ENCODE measurements at places on chromosomes 1 and 21.
A peak's percentile ranks its signal among the peaks of the same experiment; 100 is the strongest.

- no peak for ATAC-seq
Measured at GRCh38 chr21:45010096-45010495, 64.3 kb upstream of the ADARB1 start.

DNA sequence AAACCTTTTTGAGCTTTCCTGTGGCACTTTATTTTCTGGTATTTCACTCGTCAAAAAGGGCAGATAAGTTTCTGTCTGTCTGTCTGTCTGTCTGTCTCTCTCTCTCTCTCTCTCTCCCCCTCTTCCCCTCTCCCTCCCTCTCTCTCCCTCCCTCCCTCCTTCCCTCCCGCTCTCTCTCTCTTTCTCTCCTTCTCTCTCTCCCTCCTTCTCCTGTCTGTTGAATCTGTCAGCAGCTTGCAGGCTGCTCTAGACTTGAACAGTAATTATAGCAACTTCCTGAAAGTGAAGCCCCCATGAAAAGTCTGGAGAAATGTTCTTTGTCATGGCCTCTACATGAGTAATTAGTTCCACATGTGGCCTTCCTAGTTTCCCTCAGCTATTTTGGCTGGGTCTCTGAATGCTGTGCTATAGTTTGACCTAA lies 275.2 kb upstream of the C1orf105 start:
- no peak for ATAC-seq

- ATAC-seq, result no peak
Measured at GRCh38 chr1:110513511-110513910, 5.5 kb downstream of the KCNA10 start.

DNA sequence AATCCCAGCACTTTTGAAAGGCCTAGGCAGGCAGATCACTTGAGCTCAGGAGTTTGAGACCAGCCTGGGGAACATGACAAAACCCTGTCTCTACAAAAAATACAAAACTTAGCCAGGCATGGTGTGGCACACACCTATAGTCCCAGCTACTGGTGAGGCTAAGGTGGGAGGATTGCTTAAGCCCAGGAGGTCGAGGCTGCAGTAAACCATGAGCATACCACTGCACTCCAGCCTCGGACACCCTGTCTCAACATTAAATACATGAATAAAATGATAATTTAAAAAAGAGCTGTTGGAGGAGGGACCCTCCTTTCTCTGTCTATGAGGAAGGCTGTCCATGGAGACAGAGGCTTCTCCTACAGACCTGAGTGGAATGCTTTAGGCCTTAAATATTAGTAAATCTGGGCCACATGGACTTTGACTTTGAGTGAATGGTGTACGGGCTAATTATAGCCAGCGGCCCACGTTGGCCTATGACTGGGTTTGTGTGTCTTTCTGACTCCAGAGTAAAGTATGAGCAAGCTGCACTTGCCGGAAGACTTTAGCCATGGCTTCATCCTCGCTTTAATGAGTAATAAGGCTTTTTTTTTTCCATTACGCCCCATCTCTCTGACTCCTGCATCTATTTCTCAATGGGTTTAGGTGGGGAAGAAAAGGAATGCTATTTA lies 21.3 kb downstream of the RAB3B start:
- no peak for ATAC-seq

DNA sequence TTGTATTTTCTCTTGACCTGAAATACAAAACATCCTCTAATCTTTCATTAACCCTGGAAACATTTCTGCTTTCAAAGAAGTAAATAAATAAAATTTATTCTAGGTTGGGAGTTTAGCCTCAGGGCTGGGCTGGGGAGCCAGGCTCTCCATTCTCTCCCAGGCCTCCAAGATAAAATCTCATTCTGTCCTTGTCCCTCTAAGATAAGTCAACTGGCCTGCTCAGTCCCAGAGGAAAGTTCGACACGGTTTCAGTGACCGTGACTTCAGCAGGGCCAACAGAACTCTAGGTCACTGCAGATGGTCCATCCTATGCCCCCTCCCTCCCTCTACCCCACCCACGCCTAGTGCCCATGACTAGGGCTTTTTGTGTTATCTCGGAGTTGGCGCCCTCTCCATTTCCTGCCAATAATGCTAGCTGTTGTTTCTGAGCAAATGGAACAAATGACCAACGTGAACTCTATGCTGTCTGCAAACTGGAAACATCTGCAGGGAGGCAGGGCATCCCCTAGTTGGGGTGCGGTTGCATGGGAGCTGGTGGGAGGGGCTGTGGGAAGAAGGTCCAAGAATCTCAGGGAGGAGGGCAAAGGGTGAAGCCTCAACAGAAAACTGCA lies 10.1 kb upstream of the ADORA3 start:
- no peak for ATAC-seq

DNA sequence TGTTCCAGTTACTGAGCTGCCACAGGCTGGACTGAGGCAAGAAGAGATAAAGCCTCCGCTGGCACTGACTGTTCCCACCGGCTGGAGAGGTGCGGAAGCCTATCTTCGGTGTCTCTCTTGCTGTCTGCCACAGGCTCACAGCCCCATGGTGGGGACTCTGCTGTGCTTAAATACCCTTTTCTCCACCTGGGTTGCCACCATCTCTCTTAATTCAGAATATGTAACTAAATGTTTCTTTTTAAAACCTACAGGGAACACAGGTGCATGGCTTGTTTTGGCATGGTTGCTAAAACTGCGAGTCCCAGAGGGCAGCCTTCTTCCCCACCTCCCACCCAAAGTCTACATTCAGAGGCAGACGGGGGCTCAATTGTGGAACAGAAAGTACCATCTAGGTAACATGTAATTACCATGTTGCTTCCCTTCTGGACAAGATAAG lies 8.1 kb upstream of the LBR start:
- ATAC-seq, result no peak

DNA sequence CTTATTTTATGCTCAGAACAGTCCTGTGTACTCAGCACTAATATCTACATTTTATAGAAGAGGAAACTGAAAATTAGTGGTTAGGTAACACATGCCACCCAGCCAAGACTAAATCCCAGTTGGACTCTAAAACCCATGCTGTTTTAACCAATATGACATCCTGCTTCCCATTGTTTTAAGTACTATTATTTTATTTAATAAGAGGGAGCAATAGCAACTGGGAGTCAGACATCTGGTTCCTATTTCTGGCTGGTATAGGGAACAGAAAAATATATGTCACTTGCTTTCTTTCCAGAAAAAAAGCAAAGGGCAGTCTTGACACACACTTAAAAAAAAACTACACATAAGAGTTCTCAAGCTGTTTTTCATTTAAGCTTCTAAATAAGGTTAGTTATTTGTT lies 11.9 kb downstream of the KLHL12 start:
- ATAC-seq, result no peak

DNA sequence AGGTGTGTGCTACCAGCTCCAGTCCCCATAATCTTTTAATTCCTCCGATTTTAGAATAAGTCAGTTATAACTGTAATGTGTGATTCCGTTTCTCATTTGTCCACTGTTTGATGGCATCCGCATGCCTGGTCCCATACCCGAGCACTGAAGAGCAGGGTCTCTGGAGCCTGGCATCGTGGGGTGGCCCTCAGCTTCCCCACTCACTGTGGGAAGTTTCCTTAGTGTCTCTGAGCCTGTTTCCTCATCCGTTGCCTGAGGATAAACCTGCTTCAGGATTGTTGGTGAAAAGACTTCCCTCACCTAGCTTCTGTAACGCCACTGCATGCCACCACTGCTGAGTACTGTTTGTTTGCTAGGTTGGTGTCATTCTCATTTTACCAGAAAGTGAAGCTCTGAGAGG lies 19.5 kb downstream of the PARK7 start:
- no peak for ATAC-seq

GRCh38 chr1:2134266-2134620 lies 60.3 kb downstream of the FAAP20 start:
- no peak for ATAC-seq

DNA sequence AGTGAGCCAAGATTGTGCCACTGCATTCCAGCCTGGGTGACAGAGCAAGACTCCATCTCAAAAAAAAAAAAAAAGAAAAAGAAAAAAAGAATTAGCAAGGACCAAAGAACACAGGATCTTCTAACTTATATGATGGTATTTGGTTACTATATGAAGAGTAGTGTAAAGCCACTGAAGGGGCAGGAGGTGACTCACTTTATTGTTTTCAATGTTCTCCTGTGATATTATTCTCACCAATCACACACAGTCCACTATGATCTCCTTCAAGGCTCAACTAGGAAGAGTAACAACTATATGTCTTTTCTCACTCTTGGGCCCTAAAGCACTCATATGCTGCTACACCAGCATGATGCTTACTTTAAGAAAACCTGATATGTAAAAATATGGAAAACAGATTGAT lies 26.7 kb downstream of the RC3H1 start:
- ATAC-seq, result peak; percentile 48

DNA sequence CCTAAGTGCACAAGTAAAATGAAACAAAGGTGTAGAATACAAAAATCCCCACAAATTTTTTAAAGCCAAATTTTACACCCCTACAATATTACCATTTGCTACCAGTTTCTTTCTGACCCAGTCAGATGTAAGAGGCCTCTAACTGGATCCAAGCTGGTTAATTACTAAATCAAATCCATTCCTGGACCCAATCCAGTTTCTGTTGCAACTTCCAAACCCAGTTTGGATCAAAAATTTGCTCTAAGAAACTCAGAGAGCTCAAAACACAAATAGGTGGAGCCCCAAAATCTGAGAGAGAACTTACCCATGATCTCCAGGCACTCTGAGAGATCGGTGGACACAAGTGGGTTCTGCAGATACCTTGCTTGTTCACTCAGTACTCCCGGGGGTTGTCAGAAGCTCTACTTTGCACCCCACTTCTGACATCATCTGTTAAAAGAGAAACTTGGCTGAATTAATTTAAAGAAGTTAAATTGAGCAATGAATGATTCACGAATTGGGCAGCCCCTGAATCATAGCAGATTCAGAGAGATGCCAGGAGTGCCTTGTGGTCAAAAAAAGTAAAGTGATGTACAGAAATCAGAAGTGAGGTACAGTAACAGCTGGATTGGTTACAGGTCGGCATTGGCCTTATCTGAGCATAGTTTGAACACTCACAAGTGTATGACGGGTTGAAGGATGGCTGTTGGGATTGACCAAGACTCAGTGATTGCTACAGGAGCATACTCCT lies 448.0 kb downstream of the KCNT2 start:
- ATAC-seq, result no peak

- no peak for ATAC-seq
Measured at GRCh38 chr1:23638786-23639241, 52.8 kb upstream of the RPL11 start.

- peak; percentile 15 for ATAC-seq
Measured at GRCh38 chr1:101285922-101286570, 49.2 kb downstream of the S1PR1 start.

DNA sequence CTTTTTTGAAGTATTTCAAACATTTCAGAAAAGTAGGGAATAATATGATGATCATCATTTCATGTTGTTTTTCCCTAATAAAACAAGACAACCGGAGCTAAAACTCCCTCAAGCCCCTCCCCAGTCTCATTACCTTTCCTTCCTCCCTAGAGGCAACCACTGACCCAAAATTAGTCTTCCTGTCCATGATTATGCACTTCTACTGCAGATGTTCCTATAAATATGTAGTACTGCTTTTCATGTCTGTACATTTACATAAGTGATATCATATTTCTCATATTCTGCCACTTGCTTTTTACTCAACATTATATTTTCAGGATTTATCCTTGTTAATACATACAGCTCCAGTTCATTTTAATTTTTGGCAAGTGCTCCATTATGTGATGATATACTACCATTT lies 58.7 kb upstream of the GOLT1A start:
- no peak for ATAC-seq

- ATAC-seq, result no peak
Measured at GRCh38 chr1:243549108-243549507, 293.3 kb downstream of the SDCCAG8 start.

DNA sequence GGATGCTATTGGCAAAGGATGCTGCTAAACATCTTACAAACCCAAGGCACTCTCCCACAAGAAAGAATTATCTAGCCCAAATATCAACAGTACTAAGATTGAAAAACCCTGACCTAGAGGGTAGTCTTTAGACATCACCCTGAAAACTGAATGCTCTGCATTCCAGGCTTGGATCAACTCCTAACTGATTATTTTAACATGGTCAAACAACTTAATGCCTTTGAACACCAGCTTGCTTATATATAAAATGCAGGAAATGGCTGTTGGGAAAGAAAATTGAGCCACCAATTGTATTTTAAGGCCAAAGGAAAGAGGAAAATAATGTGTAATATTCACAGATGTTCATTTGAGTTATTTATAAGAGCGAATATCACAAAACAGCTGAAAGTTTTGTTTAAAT lies 72.2 kb upstream of the C1orf87 start:
- ATAC-seq, result no peak

DNA sequence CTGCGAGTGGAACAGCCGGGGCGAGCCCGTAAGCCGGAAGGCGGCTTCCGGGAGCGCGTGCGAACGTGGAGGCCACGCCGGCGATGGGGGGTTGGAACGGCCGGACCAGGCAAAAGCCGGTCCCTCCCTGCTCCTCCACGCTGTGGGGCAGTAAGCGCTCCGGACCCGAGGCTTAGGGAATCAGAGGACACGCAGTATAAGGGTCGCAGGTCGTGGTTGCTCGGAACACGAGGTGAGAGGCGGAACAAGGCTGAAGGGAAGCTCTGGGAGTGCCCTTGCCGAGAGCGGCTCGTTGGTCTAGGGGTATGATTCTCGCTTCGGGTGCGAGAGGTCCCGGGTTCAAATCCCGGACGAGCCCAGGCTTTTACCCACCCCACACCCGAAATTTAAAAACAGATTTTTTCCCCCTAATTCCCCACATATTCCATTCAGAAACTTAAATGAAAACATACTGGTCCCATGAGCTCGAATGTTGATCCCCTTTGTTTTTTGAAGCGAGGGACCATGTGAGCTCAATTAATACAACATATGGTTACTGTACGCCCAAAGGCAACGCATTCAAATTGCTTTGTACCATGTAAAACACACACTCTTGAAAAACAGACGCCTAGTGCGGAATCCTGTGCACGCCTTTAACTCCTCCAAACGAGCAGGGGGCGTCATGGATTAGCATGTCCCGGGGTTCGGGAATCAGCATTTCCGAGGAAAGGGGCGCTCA lies 7.2 kb upstream of the MPZL1 start:
- peak; percentile 68 for ATAC-seq

DNA sequence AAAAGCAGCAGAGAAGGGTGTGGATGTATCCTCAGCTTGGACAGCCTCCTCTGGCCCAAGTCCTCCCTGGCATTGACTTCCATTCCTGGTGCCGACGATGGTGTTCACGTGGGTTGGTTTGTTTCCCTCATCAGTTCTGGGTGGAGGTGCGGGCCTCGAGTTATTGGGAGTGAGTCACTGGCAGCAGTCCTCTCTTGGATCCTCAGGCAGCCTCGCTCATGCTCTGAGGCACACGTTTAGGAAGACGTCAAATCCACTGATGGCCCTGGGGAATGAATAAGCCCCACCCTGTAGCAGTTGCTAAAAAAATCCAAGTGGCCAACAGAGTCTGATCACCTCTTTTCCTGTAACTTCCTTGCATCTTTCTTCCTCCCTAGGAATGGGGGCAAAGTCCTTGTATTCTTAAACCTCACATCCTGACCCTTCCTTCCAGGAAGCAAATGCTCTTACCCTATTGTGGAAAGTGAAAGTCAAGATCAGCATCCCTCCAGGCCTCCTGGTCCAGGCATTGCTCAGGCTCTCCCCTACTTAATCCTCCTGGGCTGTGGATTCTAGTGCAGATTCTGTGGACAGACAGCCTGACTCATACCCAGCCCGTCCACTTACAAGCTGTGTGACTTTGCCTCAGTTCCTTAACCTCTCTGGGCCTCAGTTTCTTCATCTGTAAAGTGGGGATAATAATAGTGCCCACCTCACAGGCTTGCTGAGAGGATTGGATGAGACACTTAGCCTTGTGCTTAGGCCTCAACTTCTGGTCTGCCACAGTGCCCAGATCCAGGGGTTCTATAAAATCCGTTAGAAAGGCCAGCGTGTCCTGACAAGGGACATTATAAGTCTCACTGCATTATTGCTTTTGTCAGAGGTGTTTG lies 111.1 kb downstream of the TLR5 start:
- ATAC-seq, result no peak

GRCh38 chr1:29849991-29850757 lies 613.9 kb downstream of the PTPRU start:
- ATAC-seq, result no peak
